HEK293T (cell line): ENCODE measurements at places on chromosomes 2 and 18.
A peak's percentile ranks its signal among the peaks of the same experiment; 100 is the strongest.

GRCh38 chr18:46917803-46918600 lies 600 bp downstream of the KATNAL2 start:
- no peak for DNase-seq

- no peak for DNase-seq
Observed at GRCh38 chr2:35864141-35864540, 491.4 kb upstream of the CRIM1 start.

- no peak for DNase-seq
Observed at GRCh38 chr18:10995550-10995949, 153.8 kb downstream of the PIEZO2 start.

DNA sequence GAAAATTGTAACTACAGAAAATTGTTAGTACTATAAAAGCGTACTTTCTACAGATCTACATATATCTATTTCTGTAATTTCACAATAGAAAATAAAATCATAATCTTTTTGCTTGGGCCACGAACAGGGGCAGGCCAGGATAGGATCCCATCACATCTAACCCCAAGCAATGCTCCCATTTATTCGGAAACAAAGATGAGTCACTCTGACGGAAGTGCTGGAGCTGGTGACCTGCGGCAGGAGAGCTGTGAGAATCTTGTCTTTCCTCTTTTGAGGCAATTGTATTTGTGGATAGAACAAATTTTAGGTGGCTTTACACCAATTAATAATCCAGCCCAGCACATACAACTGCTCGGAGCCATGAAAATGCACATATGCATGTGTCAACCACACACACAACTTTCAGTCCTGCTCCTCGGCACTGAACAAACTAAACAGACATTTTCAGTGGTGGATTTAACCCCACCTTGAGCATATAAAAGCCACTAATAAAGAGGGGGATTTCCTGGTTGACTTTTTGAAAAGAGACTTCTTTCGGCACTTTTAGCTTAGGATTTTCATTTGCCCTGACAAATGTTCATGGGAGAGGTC lies 22.3 kb upstream of the INSIG2 start:
- DNase-seq = no peak

- no peak for DNase-seq
Observed at GRCh38 chr2:67867735-67868134, 195.1 kb downstream of the C1D start.

DNA sequence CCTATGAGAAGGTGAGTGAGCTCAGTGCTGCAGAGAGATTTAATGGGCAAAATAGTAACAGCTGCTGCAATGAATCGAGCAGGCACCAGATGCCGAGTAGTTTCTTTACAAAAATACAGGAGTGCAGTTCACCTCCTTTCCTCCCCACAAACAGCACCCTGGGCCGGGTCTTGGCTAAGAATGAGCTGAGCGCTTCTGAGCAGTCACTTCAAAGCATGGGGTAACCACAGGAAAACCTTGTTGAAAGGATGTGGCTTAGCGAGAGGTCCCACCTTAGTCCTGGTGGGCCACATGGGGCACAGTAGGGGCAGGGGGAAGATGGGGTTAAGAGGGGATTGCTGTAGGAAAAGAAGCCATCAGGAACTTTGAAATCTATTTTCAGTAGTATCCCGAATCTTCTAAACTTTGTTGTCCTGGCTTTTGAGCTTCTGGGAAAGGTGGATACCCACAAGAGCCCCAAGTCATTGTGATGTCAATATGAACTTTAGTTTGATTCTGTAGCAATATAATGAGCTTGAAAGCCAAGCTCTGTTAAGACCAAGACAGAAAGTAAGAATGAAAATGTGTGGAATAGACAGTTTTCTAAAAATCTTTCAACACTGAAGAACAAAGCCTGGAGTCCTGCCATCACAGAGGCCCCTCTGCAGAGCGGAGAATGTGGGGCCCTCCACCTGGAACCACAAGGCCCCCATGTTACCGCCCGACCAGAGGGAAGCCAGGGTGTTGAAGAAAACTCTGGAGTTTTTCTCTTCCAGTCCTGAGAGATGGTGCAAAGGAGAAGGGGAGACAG lies 101.0 kb upstream of the ZNF236 start:
- no peak for DNase-seq

DNA sequence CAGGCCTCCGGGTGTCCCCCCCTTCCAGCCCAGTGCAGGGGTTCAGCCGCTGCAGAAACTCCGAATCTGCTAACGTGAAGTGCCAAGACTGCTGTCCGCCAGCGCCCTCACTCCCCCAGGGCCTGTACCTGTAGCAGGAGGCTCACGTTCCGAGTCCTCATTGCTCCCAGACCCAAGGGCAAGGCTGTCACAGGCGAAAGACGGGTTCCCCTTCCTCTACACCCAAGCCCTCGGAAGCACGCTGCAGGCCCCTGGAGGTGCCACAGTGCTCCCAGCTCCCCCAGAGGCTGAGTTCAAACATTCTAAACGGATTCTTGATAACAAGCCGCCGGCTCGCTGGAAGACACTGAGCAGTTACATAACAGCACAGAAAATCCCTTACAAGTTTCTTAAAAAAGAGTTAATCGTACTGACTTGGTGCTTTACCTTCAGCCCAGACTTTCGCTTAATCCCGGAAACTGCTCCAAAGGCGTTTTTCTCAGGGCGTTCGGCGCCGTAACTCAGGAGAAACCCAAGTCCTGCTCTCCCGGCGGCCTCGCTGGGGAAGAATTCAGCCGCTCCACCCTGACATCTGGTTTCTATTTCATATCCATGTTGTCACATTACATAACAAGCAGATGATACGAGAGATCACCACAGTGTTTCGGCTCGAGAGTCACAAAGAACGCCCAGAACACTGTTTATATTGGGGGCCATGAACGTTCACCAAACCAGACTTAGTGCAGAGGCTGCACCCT lies 92.0 kb downstream of the HDAC4 start:
- no peak for DNase-seq

GRCh38 chr2:119478978-119479295 lies 45.3 kb downstream of the SCTR start:
- no peak for DNase-seq

GRCh38 chr2:55869637-55870325 lies 53.8 kb downstream of the EFEMP1 start:
- DNase-seq = no peak

DNA sequence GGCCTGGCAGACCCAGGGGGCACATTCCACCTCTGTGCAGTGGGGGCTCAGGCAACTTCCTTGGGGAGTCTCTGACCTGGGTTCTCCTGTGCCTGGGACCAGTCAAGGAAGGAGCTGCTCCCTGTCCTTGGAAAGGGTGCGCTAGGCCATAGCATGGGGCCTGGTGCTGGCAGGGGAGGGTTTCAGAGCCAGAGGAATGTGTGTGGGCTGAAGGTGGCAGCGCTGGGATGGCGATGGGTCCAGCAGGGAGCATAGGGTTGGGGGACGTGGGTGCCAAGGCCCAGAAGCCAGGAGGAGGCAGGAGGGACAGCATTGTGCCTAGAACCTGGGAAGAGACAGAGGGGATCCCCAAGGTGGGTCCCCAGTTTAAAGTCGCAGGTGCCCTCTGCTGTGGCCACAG lies 66.3 kb upstream of the TUBA3E start:
- DNase-seq = no peak

DNA sequence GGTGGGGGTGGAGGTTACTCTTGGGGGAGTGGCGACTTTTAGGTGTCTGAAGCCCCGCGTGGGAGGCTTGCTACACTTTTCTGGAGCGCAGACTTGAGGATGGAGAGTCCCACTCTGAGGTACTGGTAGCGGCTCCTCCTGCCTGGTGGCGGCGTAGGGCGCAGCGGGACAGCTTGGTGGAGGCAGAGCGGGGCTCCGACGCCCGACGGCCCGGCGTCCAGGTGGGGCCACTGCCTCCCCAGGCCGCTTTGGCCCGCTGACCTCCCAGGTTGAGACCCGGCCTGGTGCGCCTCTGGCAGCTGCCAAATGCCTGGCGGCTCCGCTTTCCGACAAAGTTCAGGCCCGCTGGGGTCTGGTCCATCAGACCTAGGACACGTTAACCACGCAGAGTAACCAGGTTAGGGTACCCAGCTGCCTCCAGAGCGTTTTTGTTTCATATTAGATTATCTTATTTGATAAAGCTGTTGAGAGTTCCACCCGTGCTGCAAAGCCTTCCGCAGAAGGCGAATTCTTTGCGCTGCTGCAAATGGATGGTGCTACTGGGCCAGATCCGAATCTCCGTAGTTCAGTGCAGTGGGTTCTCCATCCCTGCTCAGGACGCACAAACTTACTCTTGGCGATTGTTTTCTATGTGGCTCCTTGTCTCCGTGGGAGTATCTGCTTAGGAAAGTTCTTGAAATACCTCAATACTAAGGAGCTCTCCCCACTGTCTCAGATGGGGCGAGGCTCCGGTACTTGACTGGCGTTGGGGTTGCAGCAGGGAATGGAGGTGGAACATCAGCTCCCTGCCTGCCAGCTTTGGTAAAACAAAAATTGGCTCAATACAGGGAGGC lies 405.9 kb downstream of the XIRP2 start:
- peak; percentile 26 for DNase-seq

GRCh38 chr2:238108423-238109183 lies 8.5 kb downstream of the ESPNL start:
- no peak for DNase-seq

GRCh38 chr2:43088143-43089073 lies 138.0 kb downstream of the ZFP36L2 start:
- no peak for DNase-seq
